ENCODE measurements at places on chromosomes 4 and X.

DNA sequence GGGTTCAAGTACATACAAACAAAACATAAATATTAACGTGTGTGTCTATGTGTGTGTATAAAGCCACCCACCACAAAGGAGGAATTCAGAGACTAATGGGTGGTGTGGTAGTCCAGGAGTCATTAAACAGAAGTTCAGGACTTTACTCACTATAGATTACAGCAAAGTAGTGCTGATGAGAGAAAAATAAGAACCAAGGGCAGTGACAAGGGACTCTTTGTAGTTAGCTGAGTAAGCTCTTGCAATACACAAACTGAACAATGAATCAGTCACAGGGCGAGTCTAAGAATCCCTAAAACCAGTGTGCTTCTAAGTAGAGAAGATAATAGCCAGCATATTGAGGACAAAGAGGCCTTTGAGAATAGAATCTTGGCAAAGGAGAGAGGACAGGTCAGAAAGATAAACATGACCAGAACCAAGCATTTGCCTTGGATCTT, 232.4 kb downstream of the PPP3CA start:
- no peak for DNase-seq

- no peak for DNase-seq
Measured at GRCh38 chr4:93263166-93263565, 565.4 kb upstream of the ATOH1 start.

GRCh38 chrX:41478381-41478911, 31.3 kb downstream of the NYX start:
- DNase-seq = no peak

DNA sequence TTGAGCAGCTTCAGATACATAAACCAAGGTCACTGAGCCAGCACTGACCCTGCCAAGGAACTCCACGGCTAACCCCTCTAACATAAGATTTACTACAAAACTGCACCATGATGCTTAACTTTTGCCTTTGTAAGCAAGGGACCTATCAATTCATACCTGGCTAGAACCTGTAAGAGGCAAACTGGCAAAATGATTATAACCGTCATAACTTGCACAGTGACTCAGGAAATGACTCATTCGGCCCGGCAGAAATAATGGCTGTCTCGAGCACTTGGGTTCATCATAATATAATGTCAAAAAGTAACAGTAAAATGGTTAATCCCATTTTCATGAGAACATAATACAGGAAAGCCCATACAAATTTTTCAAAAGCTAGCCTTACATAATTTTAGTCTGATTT, 17.2 kb downstream of the RASGEF1B start:
- no peak for DNase-seq
